ENCODE measurements at places on chromosomes 6 and 20. TPM values are rescaled to one million over a fixed set of nuclear protein-coding genes. Genes with fewer than 3 reads are reported as not detected.
A peak's percentile ranks its signal among the peaks of the same experiment; 100 is the strongest.

The IMPG1 gene
- not detected for total RNA-seq

DNA sequence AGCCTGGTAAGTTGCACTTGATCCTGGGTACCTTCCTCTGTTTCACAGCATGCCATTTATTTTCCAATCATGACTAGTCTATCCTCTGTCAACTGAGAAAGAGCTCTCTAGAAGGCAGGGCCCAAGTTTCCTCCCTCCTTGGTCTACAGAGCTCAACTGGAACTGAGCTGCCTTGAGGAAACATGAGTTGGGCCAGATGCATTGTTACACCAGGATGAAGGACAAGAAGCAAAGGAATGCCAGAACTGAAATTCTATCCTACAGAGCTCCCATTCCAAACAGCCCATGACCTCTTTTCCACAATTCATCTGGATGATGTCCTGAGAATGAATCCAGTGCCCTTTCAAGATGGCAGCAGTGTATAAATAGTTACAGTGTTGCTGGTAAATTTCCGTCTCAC, 66.7 kb upstream of the E2F3 start:
- DNase-seq = no peak

The FLRT3 gene
- total RNA-seq = not detected

DNA sequence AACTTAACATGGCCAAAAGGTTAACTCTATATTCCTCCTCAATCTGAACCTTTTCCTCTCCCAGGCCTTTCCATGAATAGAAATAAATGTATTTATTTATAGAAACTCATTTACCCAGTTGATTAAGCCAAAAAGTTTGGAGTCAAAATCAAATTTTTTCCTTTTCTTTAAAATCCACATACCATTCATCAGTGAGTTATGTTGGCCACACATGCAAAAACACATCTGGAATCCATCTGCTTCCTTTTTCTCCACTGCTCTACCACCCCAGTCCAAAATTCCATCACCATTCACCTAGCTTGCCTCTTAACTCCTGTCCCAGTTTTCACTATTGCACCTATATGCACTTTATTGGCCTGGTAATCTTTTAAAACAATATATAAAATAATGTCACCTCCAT, 62.4 kb upstream of the TMEM200A start:
- no peak for DNase-seq

- peak; percentile 60 for DNase-seq
Measured at GRCh38 chr6:28922004-28922820, 1.6 kb downstream of the TRIM27 start.

Measured in activated CD4-positive, alpha-beta memory T cell treated with anti-CD3 and anti-CD28 coated beads for 36 hours (primary cell).